ENCODE measurements at places on chromosomes 4 and X.
A peak's percentile ranks its signal among the peaks of the same experiment; 100 is the strongest.

- no peak for DNase-seq
These were observed 37.6 kb downstream of the SRPX2 start for GRCh38 chrX:100681599-100681998.

DNA sequence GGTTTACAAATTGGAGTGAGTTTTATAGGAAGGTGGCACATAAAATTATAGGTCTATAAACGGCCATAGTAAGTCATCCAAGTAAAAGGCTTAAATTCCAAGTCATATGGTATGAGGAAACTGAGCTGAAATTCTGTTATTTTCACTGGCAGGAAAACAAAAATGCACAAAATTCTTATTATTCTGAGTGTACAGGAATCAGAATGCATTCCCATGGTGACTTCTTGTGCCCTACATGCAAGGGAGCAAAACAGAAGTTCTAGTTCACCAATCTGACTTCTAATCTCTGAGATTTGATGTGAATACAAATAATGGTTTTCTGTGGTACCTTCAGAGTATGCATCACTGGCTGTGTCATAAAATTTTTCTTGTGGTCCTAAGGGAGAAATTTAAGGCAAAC lies 102.9 kb downstream of the CLCN4 start:
- no peak for DNase-seq

DNA sequence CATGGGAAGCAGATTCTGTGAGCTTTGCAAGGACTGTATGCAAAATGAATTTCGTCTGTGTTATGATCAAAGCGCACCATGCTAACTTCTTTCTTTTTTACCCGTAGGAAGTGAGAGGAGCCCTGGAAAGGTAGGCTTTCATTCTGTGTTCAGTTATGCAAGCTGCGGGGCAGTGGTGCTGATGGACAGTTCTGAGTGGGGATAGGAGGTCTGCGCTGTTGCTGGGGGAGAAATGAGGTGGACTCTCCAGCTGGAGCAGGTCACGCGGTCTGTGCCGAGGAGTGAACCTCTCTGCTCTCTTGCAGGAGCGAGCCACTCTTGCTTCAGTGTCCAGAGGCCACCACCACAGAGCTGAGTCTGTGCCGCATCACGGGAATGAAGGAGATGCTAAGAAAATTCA lies 4.5 kb downstream of the TRIML1 start:
- no peak for DNase-seq

DNA sequence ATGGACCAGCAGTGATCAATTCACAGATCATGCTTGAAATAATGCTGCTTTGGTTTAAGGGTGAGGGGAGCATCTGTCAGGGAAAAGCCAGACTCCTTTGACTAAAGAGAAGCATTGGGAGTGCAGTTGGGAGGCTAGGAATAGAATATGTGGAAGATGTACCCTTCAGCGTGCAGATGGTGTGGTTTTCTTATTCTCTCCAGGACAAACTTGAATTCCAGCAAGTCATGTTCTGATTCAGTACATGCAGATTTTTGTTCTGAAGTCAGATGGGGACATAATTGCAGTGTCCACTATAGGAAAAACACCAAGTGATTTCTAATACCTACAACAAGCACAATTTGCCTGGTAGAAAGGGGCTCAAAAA lies 99.0 kb upstream of the LIMCH1 start:
- DNase-seq: no peak

- no peak for DNase-seq
These were observed 187.1 kb downstream of the SHROOM3 start for GRCh38 chr4:76622126-76622525.

GRCh38 chr4:20430259-20430941 lies 178.7 kb downstream of the SLIT2 start:
- no peak for DNase-seq

- peak; percentile 80 for DNase-seq
These were observed at the start of gene NUDT10 for GRCh38 chrX:51332188-51332942. NUDT10 (plus strand) TSS chrX:51332822; CDS start chrX:51332966, 144 bp downstream.

DNA sequence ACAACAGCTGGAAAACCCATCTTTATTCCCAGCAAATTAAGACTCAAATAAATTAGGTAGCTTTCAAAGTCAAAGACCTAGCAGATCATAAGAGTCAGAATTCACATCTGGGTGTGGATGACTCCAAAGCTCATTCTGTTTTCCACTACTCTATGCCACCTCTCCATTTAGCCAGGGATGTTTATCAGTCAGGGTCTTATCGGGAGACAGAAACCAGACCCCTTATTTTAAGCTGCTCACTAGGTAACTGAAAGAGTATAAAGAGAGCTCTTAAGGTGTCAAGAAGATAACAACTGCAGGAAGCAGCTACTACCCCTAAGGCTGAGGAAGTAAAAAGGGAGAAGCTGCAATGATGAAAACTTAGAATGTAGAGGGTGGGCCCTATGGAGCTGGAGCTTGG lies 333.7 kb upstream of the KLF3 start:
- no peak for DNase-seq

DNA sequence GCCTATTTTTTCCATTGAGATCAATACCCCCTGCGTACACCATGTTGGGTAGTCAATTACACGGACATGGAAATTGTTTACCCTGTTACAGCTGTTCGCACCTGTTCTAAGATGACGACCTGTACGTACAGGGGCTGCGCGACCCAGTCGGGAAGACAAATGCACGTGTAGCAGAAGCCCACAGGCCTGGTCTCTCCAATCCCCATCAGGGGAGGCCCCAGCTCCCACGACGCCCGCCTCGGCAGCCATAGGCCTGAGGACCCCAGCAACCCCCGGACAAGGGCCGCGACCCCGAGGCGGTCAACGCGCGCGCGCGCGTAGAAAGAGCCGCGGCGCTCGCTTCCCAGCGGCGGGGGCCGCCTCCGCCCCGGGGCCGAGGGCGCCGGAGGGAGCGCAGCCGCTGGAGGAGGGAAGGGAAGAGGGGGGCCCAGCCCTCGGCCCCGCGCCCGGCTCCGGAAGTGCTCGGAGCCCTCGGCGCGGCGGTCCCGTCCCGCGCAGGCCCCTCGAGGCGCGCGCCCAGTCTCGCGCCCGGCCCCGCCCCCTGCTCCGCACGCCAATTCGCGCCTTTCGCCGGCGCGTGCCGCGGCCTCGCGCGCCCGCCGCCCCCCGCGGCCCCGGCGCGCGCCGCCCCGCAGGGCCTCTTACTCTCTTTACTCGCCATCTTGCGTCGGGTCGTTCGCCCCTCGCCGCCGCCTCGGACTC lies 618 bp downstream of the RBBP7 start:
- DNase-seq: no peak

GRCh38 chr4:184193556-184194525 lies 23.8 kb downstream of the ENPP6 start:
- DNase-seq: no peak

GRCh38 chrX:153495903-153496589 lies 1.3 kb downstream of the BGN start:
- no peak for DNase-seq

DNA sequence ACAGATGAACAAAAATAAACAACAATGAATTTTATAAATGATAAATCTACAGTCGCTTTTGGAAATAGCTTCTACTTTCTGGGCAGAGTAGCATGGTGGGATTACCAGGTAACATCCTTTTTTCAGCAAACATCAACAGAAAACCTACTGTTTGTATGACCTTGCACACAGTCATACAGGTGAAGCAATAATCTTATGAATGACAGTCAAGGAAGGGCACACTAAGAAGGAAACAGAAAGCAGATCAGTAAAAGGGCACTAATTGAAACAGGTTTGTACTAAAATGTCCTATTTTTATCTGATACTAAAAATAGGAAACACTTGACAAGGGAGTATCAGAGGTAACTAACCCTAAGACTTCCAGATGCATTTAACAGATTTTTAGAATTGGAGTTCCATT lies 108.9 kb downstream of the DLG3 start:
- DNase-seq: no peak

DNA sequence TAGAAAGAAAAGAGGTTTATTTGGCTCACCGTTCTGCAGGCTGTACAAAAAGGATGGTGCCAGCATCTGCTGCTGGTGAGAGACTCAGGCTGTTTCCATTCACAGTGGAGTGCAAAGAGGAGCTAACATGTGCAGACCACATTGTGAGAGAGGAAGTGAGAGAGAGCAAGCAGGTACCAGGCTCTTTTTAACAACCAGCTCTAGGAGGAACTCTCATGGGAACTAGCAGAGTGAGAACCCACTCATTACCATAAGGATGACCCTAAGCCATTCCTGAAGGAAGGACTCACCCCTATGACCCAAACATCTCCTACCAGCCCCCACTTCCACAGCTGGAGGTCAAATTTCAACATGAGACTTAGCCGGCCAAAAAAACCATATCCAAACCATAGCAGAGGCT lies 158.6 kb upstream of the ADGRL3 start:
- DNase-seq: no peak

GRCh38 chrX:134004084-134004483 lies 18.7 kb upstream of the GPC3 start:
- DNase-seq: no peak

DNA sequence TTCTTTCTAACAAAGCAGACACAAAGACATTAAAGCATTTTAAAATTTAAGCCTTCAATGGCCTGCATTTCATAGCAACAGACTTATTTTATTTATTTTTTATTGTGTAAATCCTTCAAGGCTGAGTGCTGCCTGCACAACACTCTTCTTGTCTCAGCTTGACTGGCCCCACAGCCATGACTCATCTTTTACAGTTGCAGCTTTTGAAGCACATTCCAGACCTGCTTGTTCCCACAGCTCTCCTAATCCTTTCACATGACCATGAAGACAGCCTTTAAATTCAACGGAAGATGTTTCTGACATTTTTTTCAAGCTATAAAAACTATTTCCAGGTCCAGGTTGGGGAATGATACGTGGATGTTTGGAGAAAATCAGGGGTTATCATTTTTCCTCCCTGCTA lies 276.9 kb upstream of the TACR3 start:
- DNase-seq: peak; percentile 29

DNA sequence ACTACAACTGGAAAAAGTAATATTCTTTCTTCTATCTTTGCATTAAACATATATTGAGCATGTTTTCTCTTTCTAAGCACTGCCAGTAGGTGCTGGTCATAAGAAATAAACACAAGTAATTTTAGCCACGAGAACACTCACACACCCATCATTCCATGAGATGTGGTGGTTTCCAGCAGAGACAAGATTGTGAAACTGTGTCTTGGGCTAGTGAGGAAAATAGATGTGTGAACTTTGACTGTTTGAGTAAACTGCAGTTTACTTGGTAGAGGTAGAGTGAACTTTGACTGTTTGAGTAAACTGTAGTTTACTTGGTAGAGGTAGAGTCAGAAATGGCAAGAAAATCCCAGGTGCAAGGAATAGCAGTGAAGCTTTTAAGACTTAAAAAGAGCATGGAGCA lies 300.9 kb upstream of the HS3ST1 start:
- DNase-seq: no peak

DNA sequence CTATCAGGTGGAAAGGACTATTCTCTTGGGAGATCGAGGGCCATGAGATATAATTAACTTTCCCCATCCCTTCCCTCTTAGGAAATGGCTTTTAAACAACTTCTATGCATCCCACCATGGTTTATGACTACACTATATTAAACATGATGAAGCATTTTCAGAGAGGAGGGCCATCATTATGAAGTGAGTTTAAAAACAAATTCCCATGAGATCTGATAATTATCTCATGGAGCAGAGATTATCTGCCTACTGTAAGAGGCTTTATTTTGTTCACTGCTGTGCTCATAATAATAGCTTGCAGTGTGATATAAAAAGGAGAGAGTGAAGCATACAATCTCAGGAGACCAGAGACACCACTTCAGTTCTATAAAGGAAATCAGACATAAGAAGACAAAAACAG lies 330.5 kb upstream of the ZFP42 start:
- DNase-seq: no peak

DNA sequence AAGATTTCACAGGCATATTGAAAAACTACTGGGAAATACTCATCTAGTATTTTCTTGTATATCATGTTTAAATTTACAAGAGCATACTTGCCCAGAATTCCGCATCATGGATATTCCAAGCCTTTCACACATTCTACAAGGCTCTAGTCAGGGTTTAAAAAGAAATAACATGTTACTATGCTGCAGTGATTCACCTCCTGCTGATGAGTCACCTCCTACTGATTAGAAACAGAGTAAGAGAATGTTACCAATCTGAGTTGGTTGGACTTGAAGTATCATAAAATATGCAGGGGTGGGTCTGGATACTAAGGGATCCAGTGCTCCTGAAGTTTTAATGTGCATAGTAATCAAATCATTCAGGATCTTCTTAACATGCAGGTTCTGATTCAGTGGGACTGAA lies 192.0 kb upstream of the ANK2 start:
- no peak for DNase-seq

DNA sequence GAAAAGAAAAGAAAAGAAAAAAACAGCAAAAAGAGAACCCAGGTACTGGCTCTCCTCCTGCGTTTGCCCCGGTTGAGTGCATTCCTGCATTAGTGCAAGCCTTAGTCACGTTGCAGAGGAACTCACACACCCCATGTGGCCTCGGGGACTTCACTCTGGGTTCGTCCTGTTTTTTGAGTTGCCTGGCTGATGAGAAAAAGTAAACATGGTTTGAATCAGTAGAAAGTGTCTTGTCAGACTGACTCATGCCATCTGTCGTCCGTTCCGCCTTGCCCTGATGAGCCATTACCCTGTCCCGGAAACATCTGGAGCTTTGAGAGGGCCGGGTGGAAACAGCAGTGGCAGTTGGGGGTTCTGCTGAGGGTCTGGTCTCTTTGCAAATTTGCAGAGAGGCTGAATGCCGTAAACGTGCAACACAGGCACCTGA lies 16.3 kb downstream of the CD99 start:
- peak; percentile 39 for DNase-seq

GRCh38 chrX:47218920-47219815 lies 687 bp downstream of the CDK16 start:
- DNase-seq: peak; percentile 55

DNA sequence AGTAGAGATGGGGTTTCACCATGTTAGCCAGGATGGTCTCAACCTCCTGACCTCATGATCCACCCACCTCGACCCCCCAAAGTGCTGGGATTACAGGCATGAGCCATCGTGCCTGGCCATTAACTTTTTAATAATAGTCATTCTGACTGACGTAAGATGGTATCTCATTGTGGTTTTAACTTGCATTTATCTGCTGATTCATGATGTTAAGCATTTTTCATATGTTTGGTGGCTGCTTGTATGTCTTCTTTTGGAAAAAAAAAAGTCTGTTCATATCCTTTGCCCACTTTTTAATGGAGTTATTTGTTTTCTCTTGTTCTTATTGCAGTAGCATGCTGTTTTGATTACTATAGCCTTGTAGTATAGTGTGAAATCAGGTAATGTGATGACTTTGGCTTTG lies 45.8 kb downstream of the ANXA10 start:
- no peak for DNase-seq

GRCh38 chr4:138182838-138183426 lies 59.2 kb downstream of the SLC7A11 start:
- no peak for DNase-seq

GRCh38 chr4:54937501-54937900 lies 187.9 kb downstream of the KDR start:
- no peak for DNase-seq

- DNase-seq: no peak
These were observed 43.8 kb downstream of the FHL1 start for GRCh38 chrX:136191171-136191570.
